ENCODE measurements at places on chromosomes 5 and 9.

DNA sequence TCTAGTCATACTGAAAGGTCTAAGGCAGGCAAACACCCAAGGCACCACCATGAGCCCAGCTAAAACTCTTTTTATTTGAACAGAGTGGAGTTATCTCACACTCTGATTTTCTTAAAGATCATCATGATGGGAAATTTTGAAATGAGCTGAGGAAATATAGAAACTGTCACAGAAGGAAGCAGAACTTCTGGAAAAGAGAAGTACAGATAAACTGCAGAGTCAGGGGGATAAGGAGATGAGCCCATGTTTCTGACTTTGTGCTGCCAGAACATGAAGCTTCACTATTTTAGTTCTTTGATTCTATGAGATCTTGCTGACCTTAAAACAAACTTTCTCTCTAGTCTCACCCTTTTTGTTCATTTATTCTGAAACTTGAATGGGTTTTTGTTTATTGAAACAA is 406.5 kb upstream of the EDIL3 start:
- DNase-seq, result no peak

- DNase-seq, result no peak
Observed at GRCh38 chr9:70112981-70113380, 69.3 kb downstream of the MAMDC2 start.

GRCh38 chr5:119318256-119318894 is 37.4 kb upstream of the TNFAIP8 start:
- no peak for DNase-seq

GRCh38 chr9:78515108-78515507 is 218.2 kb downstream of the PSAT1 start:
- DNase-seq, result no peak

GRCh38 chr5:180784497-180785097 is 18.0 kb downstream of the MGAT1 start:
- DNase-seq, result peak; percentile 48

GRCh38 chr5:140190872-140191218 is 15.9 kb downstream of the CYSTM1 start:
- no peak for DNase-seq

DNA sequence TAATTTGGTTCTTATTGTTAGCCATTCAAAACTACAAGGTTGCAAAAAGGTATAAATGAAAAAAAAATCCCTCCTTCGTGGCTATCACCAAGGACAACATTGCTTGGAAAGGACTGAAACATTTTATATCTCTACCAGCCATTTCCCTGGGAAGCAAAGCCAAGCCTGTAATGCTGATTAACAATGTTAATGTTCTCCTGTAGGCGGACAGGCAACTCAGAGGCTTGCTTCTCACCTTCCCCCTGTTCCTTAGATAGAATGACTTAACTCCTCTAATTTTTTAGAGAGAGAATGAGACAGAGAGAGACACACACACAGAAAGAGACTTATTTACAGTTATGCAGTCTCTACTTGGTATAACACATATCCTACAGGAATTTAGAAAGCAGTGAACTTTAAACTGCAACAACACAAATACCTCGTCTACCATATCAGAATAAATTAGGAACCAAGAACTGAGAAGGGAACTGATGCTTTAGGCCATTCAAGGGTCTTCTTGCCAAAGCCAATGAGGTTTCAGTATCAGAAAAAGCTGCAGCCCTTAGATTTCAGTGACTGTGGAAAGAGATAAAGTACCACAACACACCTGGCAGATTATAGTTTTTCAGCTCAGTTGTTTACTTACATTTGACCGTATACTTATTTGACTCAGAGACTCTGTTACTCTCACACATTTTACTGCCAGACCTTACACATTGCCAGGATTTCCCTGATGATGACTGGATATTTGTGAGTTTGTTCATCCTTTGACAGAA is 20.9 kb upstream of the MAN2A1 start:
- DNase-seq, result no peak
